Stimulated activated CD8-positive, alpha-beta memory T cell treated with anti-CD3 and anti-CD28 coated beads, Interleukin-12 subunit alpha, Interleukin-12 subunit beta, amount 100 ng/mL, for 1 hour (primary cell): ENCODE measurements at places on chromosomes 12 and 14.

DNA sequence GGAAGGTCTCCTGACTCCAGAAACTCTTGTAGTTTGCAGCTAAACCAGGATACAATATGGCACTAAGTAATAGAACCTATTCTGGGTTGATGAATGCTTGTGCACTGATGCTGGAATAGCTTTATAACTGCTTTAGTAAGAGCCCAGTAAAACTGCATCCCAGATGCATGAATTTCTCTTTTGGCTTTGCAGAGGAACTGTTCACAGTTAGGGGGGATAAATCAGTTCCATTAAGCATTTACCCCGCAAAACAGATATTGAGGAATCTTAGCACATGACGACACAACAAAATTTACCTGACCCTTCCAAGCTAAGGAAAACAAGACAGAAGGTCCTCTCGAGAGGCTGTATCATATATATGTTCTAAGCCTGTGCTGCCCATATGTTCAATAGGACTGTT lies 457.4 kb downstream of the FOXG1 start:
- DNase-seq: no peak

GRCh38 chr12:12086362-12086761 lies 15.6 kb downstream of the BCL2L14 start:
- DNase-seq: no peak

GRCh38 chr14:60245380-60246177 lies 3.4 kb upstream of the PPM1A start:
- no peak for DNase-seq

- DNase-seq: no peak
Measured at GRCh38 chr12:119114294-119114693, 64.4 kb upstream of the HSPB8 start.

DNA sequence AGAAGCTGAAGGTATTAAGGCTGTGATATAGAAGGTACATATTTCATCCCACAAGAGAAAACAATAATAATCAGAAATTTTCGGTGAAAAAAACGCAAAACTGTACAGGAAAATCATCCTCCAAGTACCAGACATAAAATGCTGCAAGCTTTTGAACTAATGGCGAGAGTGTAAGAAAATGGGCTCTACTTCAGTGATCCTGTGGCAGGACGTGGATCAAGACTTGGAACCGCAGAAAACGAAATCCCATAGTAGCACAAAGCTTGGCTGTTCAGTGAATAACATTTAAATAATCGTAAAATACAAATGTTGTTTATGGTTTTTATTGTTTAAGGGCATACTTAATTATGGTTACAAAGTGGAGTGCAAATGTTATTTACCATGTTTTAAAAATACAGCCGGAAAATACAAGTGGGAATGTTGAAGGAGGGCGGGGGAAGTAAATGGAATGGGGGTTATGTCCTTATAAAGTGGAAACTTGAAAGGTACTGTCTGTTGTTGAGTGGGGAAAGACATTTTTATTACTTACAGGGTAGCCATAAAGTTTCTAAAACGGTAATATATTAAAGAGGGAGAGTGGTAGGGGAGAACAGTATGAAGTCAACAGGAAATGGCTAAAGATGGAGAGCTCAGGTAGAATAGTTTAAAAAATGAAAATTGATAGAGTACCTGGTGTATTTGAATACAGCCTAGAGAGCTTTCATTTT lies 1.1 kb downstream of the SMIM10L1 start:
- DNase-seq: no peak
